ENCODE measurements at places on chromosomes 3 and 15. TPM values are rescaled to one million over a fixed set of nuclear protein-coding genes. Genes with fewer than 3 reads are reported as not detected.

Gene CCNB2
- 13.8 TPM for total RNA-seq

Gene KLHL25
- 7.4 TPM for total RNA-seq

Gene ALDH1L1
- total RNA-seq: 7.7 TPM

Gene SPTSSB
- total RNA-seq: 4.4 TPM

Gene DUOX1
- 32.5 TPM for total RNA-seq

Gene EMC7
- total RNA-seq: 24.8 TPM

Gene PRICKLE2
- 49.3 TPM for total RNA-seq

Gene SCAANT1
- total RNA-seq: not detected

Gene ATP8B4
- total RNA-seq: 10.5 TPM

Gene RPL14
- total RNA-seq: 547 TPM

Gene CPLX3
- not detected for total RNA-seq

Gene ADAMTSL3
- 29.2 TPM for total RNA-seq

Gene CLN6
- 10.9 TPM for total RNA-seq

Gene EPHA6
- 1.1 TPM for total RNA-seq

Gene PIERCE2
- not detected for total RNA-seq

Gene ZNF148
- total RNA-seq: 36.2 TPM

Gene MYRIP
- total RNA-seq: 3.7 TPM

Gene SCN11A
- 2.3 TPM for total RNA-seq

Gene ACTC1
- total RNA-seq: 1,740 TPM

Gene PTH1R
- 6.5 TPM for total RNA-seq

Gene KLHL6
- 4.2 TPM for total RNA-seq

Gene ITIH1
- not detected for total RNA-seq

Gene FOXB1
- total RNA-seq: not detected

Gene TAGLN3
- 1.6 TPM for total RNA-seq

Gene SEC61A1
- 122 TPM for total RNA-seq

Gene PML
- total RNA-seq: 46.2 TPM

Gene ELL3
- 6.1 TPM for total RNA-seq

Gene GPR27
- total RNA-seq: 5.1 TPM
